A172 (cell line): ENCODE measurements at places on chromosomes 4 and X. TPM values are rescaled to one million over a fixed set of nuclear protein-coding genes. Genes with fewer than 3 reads are reported as not detected.

Gene TLR10
- not detected in 2 replicates for total RNA-seq

Gene PGRMC1
- 79.5 and 85.1 TPM in 2 replicates for total RNA-seq

Gene BRS3
- not detected in 2 replicates for total RNA-seq

Gene CEP44
- total RNA-seq = 14.1 and 18.2 TPM in 2 replicates

Gene F11
- total RNA-seq = not detected in 2 replicates

Gene IGSF1
- 0.02 TPM in 1 of 2 replicates, not detected in the other for total RNA-seq

Gene HTN3
- total RNA-seq = not detected in 2 replicates

Gene TDO2
- 235 and 369 TPM in 2 replicates for total RNA-seq

Gene SPOCK3
- 0.19 and 0.26 TPM in 2 replicates for total RNA-seq

Gene MAGEB16
- total RNA-seq = not detected in 2 replicates

Gene PABPC1L2A
- not detected in 2 replicates for total RNA-seq

Gene USP17L11
- not detected in 2 replicates for total RNA-seq

Gene MAGEA1
- total RNA-seq = not detected in 2 replicates

- DNase-seq = no peak
Measured at GRCh38 chr4:5759236-5760075, 48.5 kb downstream of the EVC start.

GRCh38 chr4:184028561-184029374 is 123.7 kb downstream of the STOX2 start:
- DNase-seq = no peak

DNA sequence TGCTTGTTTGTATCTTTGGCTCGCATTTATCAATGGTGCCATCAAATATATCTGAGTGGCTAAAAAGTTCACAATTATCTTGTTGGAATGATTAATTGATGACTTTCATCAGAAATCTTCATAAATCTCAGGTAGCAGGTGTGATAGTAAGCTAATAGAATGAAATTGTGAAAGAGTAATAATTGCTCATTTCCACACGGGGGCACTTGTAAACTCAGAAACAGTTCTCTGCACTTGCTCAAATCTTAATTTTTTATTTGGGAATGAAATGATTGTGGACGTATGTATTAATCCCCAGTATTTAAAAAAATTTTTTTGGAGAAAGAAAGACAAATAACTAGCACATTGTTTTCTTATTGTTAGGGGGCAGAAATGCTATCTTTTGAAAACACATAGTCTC is 132.8 kb downstream of the DTHD1 start:
- peak; percentile 15 for DNase-seq

GRCh38 chr4:169059306-169060211 is 49.5 kb upstream of the CBR4 start:
- DNase-seq = no peak

GRCh38 chrX:54708404-54708803 is 89.7 kb downstream of the ITIH6 start:
- DNase-seq = no peak

DNA sequence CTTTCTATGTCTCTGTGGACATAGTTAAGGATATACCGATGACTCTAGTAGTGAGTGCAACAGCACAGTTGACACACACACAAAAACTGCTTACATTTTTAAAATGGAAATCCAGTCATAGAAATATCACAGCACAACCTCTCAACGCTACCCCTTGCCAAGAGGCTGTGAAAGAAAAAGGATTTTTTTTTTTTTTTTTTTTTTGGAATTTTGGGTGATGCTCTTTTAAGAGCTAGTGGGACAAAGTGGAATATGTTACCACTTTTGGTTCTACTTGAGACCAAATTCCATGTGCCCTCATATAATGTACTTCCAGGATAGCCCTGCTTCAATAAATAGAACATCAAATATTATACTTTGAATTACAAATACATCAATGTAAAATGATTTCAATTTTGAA is 381.1 kb upstream of the MAGEB2 start:
- no peak for DNase-seq

- DNase-seq = no peak
Measured at GRCh38 chr4:88196013-88196365, 37.5 kb upstream of the ABCG2 start.

- no peak for DNase-seq
Measured at GRCh38 chr4:120440730-120441129, 374.1 kb upstream of the MAD2L1 start.

DNA sequence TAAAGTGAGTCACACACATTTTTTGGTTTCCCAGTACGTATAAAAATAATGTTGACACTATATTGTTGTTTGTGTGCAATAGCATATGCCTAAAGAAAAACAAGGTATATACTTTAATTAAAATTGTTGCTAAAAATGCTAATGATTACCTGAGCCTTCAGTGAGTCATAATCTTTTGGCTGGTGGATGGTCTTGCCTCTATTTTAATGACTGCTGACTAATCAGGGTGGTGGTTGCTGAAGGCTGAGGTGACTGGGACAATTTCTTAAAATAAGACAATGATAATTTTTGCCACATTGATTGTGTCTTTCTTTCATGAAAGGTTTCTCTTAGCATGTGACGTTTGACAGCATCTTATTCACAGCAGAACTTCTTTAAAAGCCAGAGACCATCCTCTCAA is 21.0 kb upstream of the ANXA10 start:
- DNase-seq = peak; percentile 5

DNA sequence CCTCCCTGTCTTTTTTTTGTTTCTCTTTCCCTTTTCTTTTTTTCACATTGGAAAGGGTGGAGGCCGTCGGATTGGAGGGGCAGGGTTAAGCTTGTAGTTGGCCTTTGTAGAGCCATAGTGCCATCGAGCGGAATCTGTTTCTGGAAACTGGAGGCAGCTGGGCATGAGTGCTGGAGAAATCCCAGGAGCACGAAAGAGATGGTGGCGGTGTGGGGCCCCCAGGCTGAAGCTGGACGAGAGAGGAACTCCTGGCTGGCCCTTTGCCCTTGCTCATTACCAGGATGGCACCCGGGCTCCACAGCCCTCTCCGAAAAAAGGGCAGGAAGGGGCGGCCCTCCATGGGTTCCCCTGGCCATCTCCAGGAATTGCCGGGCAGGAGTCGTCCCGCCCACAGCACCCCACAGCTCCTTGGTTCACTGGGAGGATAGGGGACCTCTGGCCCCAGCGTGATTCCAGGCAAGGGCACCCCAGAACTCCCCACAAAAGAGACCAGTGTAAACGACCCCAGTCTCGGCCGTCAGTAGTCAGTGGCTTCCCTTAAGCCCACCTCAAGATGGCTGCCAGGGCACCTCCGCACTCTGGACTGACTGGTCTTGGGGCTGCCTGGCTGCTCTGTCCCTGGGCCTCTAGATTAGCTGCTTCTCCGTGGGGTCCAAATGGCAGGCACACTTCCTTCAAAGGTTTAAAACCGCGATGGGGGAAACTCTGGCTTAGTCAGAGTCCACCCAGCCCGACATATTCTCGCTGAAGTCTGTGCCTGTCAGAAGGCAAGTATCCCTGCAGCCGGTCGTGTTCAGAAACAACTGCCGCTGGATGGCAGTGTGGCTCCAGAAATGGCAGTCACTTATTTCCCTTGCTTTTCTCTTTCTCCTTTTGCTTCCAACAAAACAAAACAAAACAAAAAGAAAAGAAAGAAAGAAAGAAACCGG is 74.1 kb downstream of the NBDY start:
- peak; percentile 63 for DNase-seq

DNA sequence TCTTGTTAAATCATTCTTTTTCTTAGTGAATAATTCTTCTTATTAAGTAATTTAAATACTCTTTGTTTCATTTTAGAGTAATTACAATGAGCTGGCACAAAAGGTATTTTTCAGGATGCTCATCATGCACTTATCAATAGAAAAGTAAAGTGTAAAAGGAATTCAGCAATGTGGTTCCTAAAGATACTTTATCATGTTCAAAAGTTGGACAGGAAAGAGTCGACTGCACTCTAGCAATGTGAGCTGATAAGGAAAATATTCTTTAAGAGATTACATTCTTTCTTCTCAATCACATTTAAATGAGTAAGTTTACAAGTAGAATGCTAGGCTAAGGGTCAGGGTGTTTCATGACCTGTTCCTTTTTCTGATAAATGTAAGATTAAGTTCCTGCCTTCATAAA is 609.5 kb upstream of the FAM241A start:
- no peak for DNase-seq

DNA sequence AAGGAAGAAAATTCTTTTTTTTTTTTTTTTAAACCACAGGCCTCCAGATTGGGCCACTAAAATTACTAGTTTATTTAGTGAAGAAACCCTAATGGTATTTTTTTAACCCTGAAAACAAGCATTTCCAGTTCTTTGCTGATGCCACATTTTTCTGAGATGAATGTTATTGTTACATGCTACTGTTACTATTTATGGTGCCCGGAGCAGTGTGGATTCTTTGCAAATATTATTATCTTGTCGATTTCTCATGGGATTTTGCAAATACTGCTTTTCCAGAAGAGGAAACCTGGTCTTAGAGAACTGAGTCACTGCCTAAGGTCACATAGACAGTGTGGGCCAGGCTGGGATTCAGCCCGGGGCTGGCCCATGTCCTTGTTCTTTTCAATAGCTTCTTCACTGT is 8.7 kb upstream of the ALAS2 start:
- DNase-seq = no peak

GRCh38 chr4:140071806-140072205 is 82.2 kb downstream of the MAML3 start:
- DNase-seq = peak; percentile 23

- no peak for DNase-seq
Measured at GRCh38 chr4:7007142-7007907, 35.8 kb upstream of the TADA2B start.

DNA sequence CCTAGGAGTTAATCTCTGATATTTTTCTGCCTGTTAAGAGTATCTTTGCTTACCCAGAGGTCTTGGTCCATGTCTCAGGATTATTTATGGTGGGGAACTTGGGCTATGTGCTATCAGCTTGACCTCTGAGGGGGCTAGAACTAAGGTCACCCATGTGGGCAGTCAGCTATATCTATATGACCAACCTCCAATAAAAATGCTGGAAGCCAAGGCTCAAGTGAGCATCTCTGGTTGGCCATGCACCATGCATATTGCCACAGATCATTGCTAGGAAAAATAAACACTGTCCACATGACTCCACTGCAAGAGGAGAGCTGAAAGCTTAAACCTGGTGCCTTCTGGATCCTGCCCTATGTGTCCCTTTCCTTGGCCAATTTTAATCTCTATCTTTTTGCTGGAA is 196.5 kb upstream of the SLC7A11 start:
- DNase-seq = peak; percentile 27

- DNase-seq = no peak
Measured at GRCh38 chr4:78638337-78639172, 87.0 kb downstream of the ANXA3 start.

DNA sequence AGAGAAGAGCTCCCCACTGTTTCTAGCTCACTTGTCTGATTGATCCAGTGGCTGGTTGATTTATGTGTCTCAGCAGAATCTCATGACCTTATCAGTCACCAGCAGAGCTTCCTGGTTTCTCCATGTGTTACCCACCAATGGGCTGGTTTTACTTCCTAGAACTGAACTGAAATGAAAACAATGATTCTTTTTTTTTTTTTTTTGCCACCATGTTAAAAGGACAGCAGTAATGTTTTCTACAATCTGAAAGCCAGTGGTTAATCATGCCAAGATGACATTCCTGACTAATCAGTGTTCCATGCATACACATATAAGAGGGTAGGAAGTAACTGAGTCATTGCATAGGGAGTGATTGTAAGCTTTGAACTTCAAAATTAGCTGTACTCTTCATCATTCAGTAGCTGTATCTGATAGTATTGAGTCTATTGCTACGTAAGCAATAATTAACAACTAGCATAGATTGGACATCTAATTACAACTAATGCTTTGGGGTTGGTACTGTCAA is 67.7 kb downstream of the SLC4A4 start:
- DNase-seq = no peak

- peak; percentile 43 for DNase-seq
Measured at GRCh38 chr4:103091601-103092223, 7.9 kb downstream of the BDH2 start.

GRCh38 chr4:1136048-1136447 is 22.7 kb upstream of the RNF212 start:
- DNase-seq = no peak

DNA sequence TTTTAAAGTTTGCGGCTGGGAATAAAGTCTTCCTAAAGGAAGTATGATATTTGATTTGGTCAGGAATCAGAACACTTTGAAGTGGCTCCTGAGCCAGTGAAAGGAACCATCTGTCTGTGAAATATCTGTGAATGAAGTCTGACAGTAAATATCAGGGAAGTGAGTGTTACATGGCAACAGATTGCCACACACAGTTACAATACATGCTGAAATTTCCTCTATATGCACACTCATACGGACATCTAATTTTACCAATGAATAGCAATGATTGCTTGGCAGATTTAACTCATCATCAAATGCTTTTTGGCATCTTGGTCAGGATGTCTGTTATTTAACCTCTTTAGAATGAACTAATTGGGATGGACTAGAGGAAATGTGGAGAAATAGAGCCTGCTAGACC is 1023.8 kb downstream of the FAT4 start:
- no peak for DNase-seq

GRCh38 chr4:104979083-104979760 is 167.5 kb upstream of the TET2 start:
- no peak for DNase-seq

DNA sequence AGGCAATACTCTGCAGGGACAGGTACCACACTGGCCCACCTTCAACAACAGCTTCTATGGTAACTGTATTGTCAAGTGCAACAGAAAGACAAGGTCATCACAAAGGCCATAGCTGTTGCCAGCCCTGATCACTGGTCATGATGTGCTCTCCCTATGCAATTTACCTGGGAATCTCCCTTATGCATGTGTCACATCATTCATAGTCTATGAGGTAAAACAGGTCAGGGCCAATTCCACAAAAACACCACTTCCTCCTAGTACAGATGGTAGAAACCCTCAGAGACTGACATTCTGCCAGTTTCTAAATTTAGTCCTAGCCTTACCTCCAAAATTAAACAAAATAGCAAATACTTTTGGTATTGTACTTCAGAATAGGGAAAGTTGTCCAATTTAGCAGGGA is 132.8 kb downstream of the MGST2 start:
- DNase-seq = no peak

- peak; percentile 28 for DNase-seq
Measured at GRCh38 chr4:40409835-40410234, 74.7 kb downstream of the CHRNA9 start.

GRCh38 chr4:101160792-101161592 is 186.3 kb downstream of the PPP3CA start:
- no peak for DNase-seq

- DNase-seq = no peak
Measured at GRCh38 chr4:77181720-77182119, 24.7 kb downstream of the CCNG2 start.

- DNase-seq = no peak
Measured at GRCh38 chrX:133674726-133675470, 259.6 kb upstream of the GPC4 start.

DNA sequence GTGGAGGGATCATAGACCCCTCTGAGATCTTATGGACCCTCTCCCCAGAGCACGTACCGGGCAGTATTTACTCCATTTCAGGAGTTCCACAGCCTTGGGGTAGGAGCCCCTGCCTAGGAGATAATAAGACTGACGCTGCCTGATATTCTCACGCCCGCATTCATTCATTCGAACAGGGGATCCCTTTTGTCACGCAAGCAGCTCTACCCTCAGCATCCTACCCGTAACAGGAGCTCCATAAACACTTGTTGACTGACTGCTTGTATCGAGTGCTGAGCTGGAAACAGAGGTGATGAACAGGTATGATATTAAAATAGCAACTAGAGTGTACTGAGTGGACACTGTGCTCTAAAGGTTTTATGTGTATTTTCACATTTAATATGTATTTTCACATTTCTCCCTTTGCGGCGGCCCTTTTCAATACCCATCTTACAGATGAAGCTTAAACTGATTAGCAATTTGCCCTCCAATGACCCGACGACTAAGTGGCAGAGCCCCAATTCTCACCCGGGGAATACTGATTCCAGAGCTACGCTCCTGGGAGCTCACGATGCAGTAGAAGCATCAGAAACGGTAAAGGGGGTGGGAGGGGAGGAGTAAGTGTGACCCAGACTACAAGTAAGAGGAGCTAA is 888 bp downstream of the RAB28 start:
- DNase-seq = peak; percentile 3
